HT1080 (cell line): ENCODE measurements at places on chromosomes 2 and 18. TPM values are rescaled to one million over a fixed set of nuclear protein-coding genes. Genes with fewer than 3 reads are reported as not detected.

Gene CYP26B1
- total RNA-seq: 0.05 TPM in 1 of 2 replicates, not detected in the other

Gene CNGA3
- total RNA-seq: not detected in 2 replicates

Gene GPR45
- total RNA-seq: not detected in 2 replicates

DNA sequence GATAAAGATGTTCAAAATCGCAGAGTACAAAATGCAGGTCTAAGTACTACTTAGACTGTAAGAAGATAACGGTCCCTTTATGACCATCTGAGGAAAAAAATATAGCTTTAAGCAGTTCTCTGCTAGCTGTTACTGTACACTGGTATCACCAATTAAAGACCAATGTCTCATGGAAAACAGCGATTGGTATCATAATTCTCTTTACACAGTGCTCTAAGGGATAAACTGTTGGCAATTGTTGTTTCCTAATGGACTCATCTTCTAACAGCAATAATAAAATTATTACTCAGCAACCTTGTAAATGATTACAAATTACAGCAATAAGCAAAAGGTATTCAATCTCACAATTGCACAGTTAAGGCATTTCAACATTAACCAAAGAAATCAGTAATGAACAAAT, 142.2 kb upstream of the DLGAP1 start:
- DNase-seq: no peak

DNA sequence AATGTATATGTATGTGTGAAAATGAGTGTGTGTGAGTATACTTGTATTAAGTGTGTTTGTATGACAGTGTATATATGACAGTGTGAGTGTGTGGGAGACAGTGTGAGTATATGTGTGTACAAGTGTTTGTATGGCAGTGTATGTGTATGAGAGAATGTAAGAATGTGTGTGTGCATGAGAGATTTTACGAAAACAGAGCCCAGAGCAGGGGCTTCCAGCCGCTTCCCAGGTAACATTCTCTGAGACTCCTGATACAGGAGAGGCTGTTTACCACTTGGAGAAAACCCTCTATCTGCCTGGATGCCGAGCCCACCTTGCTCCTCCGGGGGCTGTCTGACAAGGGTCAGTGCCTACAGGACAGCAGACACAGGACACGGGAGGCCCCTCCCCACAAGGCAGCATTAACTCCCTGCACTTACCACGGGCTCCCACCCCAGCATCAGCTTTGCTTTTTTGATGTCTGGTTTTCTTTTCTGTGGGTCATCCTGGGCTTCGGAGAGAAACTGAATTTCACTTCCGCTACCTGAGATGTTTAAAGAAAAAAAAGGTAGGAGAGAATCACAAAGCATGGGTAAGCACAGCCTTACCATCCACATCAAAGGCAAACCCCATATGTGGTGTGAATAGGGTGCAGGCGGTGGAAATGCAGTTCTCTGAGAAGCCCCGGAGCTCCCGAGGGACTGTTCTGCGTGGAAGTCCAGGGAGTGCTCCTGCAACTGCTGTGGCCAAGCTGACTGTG, 97.6 kb downstream of the UXS1 start:
- no peak for DNase-seq

DNA sequence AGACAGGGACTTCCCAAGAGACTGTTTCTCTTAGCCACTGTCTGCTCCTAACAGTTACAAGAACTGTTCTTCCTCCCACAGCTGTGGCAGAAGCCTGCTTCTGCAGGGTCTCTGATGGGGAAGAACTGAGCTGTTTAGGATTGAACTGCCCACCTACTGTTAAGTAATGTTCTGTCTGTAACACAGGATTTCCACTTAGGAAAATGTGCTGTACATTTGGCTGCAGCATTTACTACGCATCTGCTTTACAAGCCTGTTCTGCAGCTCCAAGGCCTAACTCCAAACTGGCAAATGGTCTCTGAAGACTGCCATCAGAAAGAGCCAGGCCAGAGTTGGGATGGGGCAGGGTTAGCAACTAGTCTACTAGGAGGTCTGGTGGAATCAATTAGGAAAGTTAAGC, 87.8 kb upstream of the UPP2 start:
- no peak for DNase-seq

GRCh38 chr2:236979664-236980063, 106.0 kb upstream of the COPS8 start:
- DNase-seq: no peak
